GDM1 (cell line): ENCODE measurements at places on chromosomes 4 and X.

DNA sequence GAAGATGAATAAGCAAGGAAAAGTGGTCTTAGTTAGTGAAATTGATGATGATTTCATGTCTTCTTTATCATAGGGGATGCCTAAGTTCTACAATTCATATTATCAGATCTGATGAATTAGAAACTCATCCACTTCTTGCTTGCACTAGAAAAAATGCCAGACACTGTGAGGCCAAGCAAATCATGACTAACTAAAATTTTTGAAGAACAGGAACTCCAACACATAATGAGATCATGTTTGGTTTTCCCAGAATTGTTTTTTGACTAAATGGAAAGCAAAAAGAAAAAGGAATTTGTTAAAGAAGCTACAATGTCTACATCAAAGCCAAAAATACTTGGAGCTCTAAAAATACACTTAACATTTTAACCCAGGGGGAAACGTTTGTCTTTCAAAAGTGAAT lies 120.4 kb downstream of the ARSF start:
- no peak for DNase-seq

GRCh38 chr4:108888769-108889168 lies 125.9 kb upstream of the ETNPPL start:
- DNase-seq: no peak

- peak; percentile 66 for DNase-seq
Observed at GRCh38 chr4:73573794-73574528, 46.3 kb downstream of the RASSF6 start.

DNA sequence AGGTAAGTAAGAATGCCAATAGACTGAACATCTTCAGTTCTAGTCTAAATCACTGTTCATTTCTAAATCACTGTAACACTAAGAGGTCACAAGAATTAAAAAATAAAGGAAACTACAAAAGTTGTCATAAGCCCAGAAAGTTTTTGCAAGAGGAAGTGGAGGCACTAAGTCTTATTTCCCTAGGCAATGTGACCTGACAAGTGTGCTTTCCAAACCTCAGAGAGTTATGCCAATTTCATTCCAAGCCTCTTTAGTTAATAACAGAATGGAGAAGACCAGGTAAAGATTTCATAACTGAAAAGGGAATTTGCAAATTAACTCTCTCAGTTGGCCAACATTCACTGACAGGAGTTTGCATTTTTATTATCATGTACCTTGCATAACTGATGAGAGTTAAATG lies 40.5 kb downstream of the BBS12 start:
- no peak for DNase-seq

GRCh38 chrX:77975755-77976154 lies 6.3 kb upstream of the PGAM4 start:
- no peak for DNase-seq

DNA sequence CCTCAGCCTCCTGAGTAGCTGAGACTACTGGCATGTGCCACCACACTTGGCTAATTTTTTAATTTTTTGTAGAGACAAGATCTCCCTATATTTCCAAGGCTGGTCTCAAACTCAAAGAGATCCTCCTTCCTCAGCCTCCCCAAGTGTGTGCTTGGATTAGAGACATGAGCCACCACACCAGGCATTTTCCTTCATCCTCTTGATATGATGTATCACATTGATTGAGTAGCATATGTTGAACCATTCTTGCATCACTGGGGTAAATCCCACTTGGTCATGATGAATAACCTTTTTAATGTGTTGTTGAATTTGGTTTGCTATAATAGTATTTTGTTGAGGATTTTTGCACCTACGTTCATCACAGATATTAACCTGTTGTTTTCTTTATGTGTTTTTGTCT lies 24.2 kb upstream of the PPM1K start:
- DNase-seq: no peak

DNA sequence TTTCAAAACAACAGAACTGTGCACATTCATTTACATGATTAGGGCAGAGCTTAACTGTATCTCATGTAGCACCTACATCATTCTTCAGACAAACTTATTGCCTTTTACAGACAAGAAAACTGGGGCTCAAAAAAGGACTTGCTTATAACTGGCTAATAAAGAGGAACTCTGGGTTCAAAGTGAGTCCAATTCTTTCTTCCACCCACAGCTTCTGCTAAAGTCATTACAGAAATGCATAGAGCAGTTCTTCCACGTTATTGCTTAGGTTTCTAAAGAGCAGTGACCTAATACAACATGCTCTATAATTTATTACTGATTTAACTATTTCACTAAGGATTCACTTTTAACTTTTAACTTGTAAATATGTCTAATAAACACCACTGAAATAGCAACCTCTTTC lies 60.6 kb downstream of the ELOVL6 start:
- DNase-seq: no peak

DNA sequence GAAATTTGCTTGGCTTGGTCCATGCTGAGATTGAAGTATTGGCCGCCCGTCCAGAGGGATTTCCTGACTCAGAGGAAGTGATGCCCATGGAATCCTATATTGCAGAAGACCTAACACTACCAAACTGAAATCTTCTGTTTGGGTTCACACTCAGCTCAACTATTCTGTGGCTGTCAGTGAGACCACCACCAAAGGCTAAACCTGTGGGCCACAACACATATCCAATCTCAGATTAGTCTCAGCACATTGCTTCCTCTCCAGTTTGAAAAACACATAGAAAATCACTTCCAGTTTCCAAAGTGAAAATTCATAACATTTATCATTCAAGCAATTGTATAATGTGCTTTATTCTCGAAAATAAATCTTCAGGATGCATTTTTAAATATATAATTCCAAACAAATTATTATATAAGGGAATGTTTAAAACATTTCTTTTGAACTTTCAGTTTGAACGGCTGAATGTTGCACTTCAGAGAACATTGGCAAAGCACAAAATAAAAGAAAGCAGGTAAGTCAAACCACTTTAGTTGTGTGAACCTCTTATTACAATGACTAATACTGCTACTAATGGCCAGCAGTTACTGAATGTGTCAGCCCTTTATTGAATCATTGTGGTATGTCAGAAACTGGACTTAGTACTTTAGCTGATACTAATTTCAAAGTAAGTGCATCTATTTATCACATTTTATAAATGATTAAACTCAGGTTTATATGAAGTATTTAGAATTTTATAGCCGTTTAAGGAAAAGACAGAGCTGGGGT lies 37.0 kb downstream of the GUCY1A1 start:
- no peak for DNase-seq

DNA sequence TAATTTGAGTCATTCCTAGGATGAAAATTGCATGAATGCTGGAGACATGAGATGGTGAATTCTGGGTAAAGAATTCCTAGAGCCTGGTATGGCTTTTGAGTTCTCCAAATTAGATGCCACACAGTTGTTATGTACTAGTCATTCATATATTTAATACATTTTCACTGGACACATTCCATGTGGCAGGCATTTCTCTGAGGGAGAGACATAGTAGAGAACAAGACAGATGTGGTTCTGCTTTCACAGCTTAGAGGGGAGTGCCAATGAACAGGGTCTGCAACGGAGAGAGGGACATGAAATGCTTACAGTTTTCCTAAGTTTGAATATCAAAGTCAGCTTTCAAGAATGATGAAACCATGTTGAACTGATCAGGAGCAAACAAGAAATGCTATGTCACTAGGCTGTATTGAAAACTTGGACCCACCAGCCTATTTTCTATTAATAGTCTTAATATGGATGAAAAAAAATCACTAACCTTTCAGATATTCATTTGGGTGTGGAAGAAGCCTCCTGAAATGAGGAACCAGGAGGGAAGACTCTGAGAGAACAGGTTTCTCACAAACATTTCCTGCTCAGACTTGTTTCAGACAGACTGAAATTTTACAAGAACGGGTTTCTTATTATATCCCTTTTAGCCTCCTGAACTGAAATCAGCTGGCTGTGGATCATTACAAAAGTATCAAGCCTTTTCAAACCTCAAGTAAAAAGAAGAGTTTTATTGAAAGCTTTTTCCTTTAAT lies 276.0 kb upstream of the TET2 start:
- no peak for DNase-seq

DNA sequence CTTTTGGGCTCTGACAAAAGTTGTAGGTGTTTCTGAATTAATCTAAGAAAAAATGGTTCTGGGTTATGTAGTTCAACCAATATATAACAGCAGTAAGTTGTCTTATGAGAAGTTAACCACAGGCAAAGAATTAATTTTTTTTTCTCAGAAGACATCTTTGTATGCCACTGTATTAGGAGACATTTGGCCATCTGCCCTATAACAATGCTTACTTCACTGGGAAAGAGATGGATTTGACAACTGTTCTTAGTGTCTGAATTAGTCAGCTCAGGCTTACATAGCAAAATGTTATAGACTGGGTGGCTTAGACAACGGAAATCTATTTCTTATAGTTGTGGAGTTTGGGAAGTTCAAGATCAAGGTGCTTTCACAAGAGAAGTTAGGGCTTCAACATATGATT lies 508.1 kb downstream of the STIM2 start:
- DNase-seq: no peak

DNA sequence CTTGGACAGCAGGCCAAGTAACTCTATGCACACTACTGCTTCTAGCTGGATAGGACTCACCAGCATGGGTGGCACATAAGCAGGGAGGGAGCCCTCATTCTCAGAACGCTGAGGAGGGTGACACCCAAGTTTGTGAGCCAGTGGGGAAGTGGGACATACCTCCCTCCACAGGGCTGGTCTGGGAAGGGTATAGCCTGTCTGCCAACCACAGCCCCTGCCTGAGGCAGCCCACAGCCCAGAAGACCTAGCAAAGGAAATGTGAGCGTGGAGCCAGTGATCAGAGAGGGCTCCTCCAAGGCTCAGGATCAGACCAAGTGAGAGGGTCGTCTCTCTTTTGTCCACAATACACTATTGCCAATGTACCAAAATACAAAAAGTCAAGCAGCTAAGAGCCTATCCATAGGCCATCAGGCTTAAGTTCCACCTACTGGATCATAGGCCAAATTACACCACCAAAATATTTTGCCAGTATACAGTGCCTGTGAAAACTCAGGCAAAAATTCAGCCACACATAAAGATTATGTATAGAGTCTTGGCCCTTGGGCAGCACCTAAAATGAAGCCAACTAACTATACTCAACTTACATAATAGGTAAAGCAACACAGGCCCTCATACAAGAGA lies 1203.1 kb downstream of the PCDH18 start:
- no peak for DNase-seq

GRCh38 chr4:34880246-34880645 lies 1364.1 kb downstream of the ARAP2 start:
- no peak for DNase-seq

GRCh38 chr4:170526471-170526870 lies 436.7 kb upstream of the AADAT start:
- no peak for DNase-seq

- DNase-seq: no peak
Observed at GRCh38 chrX:32867781-32868523, 343.4 kb downstream of the DMD start.

GRCh38 chr4:112876316-112876715 lies 173.1 kb upstream of the ANK2 start:
- no peak for DNase-seq

- DNase-seq: no peak
Observed at GRCh38 chr4:176805155-176805554, 12.4 kb upstream of the VEGFC start.

GRCh38 chr4:54976682-54977081 lies 148.7 kb downstream of the KDR start:
- DNase-seq: no peak

- no peak for DNase-seq
Observed at GRCh38 chrX:101229170-101229569, 9.6 kb downstream of the DRP2 start.

DNA sequence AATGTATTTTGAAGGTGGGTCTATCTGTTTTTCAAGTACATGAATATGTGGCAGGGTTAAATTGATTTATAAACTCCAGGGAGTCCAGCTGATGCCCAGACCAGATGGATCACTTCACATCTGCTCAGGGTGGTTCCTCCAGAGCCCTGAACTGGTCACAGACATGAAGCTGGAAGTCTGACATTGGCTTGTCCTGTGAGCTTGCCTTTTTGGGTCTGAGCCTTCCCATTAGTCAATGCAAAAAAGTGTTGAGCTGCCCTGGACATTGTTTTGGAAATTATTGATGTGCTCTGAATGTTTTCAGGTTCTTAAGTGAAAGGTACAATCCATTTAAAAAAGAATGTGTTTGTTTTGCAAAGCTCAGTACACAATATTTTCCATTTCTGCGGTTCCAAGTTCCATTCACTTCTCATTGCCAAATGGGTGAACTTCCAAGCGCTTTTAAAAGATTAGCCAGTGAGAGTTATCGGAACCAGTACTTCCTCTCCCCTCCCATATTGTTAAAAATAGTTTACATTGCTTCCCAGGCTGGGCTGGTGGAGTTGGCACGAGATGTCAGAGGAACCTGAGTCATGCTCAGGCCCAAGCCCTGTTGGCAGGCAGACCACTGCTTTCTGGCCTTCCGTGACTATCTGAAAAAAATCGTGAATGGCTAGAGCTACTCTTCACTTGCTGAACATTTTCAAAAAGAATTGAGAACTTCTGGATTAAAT lies 52.1 kb downstream of the PDGFRA start:
- no peak for DNase-seq

DNA sequence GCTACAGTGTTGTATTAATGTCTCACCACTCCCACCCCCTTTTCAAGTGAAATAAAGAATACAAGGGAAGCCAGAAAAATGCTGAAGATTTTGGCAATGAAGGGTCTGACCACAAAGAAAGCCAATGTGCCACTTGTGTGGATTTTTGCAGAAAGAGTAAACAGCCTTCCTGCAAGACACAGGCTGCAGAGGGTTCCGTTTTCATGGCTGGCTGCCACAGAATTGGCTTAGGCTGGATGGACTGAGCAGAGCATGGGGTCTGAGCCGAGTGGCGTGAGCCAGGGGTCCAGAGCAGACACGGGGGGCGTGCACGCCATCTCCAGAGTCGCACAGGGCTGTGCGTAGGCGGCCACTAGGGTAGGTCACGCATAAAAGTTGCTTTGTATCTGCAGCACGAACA lies 69.2 kb downstream of the MTNR1A start:
- no peak for DNase-seq

- no peak for DNase-seq
Observed at GRCh38 chr4:187309456-187309855, 585.8 kb upstream of the FAT1 start.

DNA sequence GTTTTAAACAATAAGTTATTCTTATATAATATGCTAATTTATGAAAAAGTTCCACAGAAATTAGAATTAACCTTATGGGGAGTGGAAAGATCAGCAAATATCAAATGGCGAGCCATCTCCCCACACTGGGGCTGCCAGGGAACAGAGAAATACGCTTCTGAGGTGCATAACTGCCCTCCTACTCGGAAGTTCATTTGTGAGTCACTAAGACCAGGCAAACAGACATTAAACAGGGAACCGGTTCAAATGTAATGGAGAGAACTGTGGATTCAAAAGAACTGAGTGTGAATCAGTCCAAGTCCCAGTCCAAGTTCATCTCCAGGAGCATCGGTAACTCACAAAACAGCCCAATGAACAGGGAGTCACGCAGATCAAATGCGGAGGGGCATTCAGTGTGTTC lies 11.4 kb upstream of the S100G start:
- DNase-seq: no peak

DNA sequence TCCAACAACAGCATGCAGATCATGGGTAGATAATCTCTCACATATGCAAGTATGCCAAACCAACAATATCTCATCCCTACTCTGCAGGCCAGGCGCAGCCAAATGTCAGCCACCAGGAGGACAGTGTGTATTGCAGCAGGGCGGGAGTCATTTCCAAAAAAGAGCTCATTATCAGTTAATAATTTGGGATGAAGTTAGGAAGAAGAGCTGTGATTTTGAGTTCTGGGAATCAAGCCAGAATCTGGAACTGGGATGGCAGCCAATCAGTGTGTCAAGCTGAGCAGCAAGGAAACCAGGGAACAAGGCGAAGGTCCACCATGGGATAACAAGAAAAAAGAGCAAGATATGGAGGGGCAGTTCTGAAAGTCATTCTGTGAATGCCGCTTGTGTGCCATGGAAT lies 88.2 kb upstream of the CAMK2D start:
- DNase-seq: no peak
